ENCODE measurements at places on chromosomes 7 and 10.

- DNase-seq: no peak
Measured at GRCh38 chr7:131111081-131111576, 216.5 kb upstream of the MKLN1 start.

- no peak for DNase-seq
Measured at GRCh38 chr7:155769701-155770100, 42.6 kb downstream of the SHH start.

DNA sequence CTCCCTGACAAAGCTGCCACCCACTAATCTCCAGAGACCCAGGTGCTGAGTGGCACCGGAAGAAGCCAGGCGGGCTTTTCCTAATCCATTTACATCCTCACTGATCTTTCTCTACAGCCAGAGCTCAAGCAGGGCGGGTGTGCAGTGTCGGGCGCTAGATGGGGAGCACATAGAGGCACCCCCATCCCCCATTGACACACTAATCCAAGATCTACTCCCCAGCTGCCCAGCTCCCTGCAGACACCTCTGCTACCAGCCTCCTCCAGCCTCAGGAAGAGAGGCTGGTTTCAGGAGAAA lies 22.2 kb downstream of the FRMPD2 start:
- DNase-seq: no peak

DNA sequence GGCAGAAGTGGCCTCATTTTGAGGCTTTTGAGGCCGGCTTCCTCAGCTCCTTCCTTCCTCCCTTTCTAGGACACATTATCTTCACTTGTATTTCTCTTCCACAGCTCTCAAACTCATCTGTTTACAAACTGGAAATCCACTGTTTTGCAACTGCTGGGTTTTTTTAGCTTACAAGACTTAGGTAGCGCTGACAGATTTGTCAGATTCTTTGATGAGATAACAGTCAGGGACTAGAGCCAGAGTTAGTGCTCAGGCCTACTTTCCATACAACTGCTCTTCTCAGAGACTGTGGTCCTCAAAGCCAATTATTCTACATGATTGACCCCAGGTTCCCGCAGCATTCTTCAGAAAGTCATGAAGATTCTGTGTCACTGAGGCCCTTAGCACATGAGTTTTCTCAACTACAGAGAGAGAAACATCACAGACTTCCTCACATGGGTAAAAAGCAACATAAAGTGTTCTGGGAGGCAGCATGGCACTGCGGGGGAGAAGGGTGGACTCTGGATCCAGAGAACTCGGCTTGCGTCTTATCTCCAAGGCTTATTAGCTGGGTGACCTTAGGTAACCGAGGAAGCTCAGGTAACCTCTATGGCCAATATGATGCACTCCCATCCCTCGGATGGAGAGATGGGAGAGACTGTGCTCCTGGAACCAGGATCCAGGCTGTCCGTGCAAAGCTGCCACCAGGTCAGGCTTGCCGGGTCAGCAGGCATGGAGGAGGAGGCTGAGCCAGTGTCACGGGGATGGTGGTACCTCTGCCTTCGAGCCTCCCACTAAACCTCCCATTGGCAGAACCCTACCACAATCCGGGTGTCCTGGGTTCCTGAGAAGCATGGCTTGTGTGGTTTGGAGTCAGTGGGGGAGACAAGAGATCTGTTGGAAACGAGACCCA lies 10.5 kb downstream of the DDC start:
- no peak for DNase-seq

DNA sequence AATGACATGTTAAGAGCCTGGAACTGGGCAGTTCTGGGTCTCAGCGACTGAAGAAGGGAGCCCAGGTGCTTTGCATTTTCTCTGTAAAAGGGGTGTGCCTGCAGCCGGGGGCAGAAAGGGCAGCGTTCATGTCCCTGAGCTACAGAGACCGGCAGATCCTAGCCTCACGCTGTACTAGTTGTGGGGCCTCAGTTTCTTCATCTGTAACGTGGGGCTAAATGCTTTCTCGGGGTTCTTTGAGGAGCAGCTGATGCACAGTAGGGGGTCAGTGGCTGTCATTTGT lies 79.6 kb downstream of the NEURL1 start:
- no peak for DNase-seq

DNA sequence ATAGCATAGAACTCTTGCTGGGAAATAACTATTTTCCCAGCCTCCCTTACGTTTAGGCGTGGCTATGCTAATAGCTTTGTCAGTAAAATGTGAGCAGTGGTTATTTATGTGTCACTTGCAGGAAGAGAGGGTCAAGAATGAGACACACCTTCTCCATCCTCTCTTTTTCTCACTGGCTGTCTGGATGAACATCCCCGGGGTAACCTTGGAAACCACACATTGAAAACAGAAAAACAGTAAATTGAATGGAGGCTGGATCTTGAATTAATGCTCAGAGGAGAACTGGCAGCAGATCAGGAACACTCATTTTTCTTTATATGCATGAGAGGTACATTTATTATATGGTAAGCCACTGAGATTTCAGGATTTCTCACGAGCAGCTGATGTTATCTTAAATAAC lies 127.6 kb downstream of the DNAJB9 start:
- DNase-seq: no peak

DNA sequence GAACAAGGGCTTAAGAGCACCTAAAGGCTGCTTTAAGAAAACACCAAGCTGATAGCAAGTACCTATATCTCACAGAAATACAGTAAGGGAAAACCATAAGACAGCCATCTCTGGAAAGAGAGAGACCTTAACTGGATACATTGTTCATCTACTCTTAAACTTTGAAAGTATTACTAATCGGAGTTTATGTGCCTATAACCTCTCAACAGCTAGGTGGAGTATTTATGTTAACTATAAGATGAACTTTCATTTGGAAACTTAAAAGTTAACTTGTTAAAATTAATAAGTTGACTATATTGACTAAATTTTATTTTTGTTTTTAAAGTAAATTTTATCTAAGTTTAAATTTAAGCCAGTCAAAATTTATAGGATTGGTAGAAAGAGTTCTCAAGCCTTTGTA lies 90.6 kb downstream of the USP6NL start:
- no peak for DNase-seq

DNA sequence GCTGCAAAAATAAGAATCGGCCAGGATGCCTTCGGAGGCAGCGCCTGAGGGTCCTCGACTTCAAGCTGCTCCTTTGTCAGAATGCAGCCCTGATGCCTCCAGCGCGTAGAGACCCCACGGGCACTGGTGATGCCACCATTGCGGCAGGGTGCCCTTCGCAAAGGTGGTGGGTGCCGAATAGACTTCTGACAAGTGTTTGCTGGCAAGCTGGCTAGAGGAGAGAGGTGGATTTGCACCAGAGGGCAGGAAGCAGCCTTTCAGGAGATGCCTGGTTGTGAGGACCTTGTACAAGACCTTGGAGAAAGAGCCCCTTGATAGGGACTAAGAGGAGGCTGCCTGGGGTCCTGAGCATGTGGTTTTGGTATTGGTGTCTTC lies 103.2 kb upstream of the PPIF start:
- peak; percentile 57 for DNase-seq

DNA sequence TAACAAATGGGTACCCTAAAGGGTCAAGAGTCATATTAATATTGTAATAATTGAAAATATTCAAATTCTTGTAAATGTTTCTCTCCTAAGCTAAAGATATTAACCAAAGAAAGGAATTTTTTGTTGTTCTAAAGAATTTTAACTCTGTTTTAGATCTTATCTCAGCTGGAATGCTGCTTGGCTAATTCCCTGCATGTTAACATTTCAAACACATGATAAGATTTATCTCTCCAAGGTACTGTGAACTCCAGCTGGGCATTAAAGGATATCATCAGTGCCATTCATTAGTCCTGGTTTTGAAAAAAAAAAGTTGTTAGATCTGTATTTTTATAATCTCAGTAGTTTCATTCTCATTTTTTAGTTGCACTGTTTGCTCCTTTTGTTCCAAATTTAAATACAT lies 76.9 kb downstream of the MAPK8 start:
- no peak for DNase-seq

DNA sequence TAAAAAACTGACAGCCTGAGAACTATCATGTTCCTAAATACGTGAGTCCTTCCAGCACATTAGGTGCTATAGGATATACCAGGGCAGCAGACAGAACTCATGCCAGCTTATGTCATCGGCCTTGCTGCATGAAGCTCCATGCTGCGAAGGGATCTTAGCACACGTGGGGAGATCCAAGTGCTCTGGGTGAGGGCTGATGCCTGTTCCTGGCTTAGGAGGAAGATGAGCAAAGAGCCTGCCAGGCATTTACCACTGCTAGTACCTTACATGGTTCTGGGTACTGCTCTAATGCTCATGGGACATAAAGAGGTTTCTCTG lies 43.2 kb downstream of the SVIL start:
- no peak for DNase-seq

DNA sequence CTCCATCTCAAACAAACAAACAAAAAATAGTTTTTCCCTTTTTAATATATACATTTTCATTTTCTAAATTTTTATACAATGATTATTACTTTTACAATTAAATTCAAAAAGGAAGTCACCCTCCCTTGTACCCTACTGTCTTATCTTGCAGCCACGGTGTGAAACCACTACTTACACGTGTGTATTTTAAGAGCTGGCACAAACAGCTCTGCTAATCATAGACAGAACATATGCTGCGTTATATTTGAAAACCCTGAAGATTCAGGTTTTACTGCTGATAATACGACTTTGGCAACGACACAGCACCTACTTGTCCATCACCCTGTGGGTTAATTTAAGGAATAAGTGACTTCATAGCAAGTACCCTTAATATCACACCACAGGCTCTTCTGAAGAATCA lies 991 bp downstream of the ANKRD61 start:
- DNase-seq: no peak

DNA sequence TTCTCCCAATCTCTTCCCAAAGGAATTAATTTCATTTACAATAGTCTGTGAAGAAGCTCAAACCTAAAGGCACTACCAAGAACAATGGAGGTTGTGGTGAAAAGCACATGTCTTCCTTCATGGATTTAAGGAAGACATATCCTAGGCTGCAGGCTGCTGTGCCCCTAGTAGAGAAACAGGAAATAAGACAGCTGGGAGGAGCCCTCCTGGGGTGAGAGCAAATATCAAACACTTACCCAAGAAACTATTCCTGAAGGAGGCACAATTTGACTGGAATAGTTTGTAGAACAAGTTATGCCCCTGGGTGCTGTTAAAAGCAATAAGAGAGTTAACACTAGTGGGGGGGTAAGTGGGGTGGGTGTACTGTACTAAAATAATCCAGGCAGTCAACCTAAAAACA lies 30.1 kb downstream of the PDZD8 start:
- no peak for DNase-seq

- DNase-seq: peak; percentile 33
Measured at GRCh38 chr7:47389171-47389922, 192.6 kb downstream of the TNS3 start.

- no peak for DNase-seq
Measured at GRCh38 chr10:43888586-43888985, 239.9 kb upstream of the ZNF32 start.

- DNase-seq: no peak
Measured at GRCh38 chr7:38950309-38950708, 27.4 kb upstream of the POU6F2 start.

- DNase-seq: no peak
Measured at GRCh38 chr7:29328045-29328444, 133.5 kb downstream of the CHN2 start.

GRCh38 chr10:51291961-51292360 lies 217.7 kb downstream of the PRKG1 start:
- DNase-seq: no peak

GRCh38 chr10:120221873-120222485 lies 235.0 kb upstream of the PLPP4 start:
- DNase-seq: no peak

DNA sequence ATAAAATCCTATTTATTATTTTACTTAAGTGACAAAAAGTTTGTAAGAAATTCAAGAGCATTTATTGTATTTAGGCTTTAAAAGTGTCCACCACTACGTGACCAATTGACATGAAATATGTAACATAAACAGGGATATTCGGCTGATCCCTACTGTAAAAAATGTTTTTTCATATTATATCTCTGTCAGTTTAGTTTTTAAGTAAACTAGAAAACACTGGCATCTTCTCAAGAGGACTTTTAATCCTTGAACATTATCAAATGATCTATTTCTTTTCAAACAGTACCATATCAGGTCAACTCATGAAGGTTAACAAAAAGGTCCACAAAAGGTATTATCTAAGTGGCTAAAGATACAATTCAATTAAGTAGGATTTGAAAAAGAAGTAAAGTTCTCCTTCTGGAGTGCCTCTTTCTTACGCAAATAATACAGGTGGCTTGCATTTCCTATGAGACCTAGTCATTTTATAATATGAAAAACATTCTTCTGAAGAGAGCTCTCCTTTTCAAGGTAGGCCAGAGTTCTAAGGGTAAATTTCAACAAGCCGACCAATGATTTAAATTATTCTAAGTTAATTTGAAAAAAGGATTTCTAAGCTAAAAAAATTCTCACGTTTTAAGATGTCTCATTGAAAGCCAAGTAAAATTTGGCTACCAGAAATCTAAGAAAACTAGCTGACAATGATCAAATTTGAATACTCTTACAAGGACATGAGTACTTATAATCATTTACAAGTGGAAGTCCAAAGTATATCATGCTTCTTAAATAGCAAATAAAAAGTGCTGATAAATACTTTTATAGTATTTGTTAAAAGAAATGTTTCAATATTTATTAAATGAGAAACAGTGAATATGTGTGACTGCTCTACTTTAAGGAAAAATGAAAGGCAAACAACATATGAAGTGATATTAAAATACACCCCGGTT lies 133.5 kb downstream of the NRBF2 start:
- DNase-seq: no peak

DNA sequence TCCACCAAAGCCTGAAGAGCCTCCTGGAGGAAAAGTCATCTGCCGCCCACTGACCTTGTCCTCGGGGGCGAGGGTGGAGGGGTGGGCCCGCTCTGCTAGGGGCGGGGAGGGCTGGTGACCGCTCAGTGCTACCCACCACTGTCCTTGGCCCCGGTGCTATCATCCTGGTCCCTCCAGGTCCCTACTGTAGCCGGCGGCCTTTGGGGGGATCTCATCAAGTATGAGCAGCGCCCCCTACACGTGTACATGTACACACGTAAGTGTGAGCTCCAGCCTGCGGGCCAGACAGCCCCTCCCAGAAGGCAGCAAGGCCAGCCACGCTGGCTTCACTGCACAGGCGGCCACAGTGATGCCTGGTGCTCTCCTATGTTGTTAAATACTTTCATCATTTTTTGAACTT lies 19.6 kb downstream of the TTYH3 start:
- DNase-seq: no peak

DNA sequence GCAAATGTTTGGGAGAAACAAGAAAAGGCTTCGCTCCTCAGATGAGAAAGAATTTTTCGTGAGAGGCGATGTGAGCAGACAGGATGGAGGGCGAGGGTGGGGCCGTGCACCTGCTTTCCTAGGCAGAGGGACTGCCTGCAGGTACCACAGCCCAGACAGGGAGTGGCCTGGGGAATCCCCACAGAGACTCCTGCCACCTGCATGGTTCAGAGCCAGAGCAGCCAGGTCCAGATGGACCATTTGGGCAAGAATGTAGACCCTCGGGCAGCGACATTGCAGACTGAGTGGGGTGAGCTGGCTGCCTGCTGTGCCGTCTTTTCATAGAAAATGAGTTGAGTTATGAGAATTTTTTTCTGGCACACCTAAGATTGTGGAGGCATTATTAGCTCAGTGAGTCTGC lies 216.8 kb downstream of the SNX10 start:
- DNase-seq: no peak

Measured in upper lobe of right lung (tissue), 1 donor.